ENCODE measurements at places on chromosomes 4 and X.

DNA sequence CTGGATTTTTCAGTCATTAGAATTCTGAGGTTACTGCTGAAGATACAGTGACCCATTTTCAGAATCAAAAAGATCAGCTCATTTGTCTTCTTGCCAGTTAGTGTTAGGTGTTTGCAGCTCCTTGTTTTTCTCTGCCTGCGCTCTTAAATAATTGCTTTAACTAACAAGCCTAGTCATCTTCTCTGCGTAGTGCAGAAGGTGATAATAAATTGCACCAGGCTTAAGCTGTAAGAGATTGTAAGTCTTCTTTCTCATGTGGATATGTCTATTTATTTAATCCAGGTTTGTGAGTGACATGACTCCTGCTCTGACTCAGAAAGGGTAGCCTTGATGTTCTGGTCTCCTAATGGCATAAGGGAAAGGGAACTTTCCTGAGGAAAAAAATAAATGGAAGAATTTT, 167.2 kb downstream of the CEP135 start:
- DNase-seq, result no peak

- no peak for DNase-seq
Measured at GRCh38 chrX:73213734-73214425, 771 bp downstream of the NAP1L2 start.

DNA sequence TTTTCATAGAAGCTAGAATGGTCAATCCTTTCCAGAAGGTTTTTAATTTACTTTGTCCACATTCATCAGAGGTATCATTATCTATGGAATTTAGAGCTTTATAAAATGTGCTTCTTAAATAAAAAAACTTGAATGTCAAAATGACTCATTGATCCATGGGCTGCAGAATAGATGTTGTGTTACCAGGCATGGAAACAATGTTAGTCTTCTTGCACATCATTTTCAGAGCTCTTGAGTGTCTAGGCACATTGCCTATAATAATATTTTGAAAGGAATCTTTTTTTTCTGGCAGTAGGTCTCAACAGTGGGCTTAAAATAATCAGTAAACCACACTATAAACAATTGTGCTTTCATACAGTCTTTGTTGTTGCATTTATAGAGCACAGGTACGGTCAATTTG, 200.3 kb downstream of the FAT4 start:
- DNase-seq, result no peak

- no peak for DNase-seq
Measured at GRCh38 chr4:85406185-85406584, 68.8 kb upstream of the ARHGAP24 start.

DNA sequence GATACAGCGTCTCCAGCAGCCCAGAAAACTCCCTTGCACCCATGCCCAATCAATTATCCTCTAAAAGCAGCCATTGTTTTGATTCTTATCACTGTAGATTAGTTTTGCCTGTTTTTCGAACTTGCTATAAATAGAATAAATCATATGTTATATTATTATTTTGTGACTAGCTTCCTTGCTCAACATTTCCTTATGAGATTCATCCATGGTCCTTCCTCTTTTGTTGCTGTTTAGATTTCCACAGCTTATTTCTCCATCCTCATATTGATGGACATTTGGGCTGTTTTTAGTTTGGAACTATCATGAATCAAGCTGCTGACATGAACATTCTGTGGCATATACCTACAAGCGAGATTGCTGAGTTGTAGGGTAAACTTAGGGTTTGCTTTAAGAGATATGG, 595.3 kb downstream of the BCOR start:
- DNase-seq, result no peak
